ENCODE measurements at places on chromosomes 11 and 22.

DNA sequence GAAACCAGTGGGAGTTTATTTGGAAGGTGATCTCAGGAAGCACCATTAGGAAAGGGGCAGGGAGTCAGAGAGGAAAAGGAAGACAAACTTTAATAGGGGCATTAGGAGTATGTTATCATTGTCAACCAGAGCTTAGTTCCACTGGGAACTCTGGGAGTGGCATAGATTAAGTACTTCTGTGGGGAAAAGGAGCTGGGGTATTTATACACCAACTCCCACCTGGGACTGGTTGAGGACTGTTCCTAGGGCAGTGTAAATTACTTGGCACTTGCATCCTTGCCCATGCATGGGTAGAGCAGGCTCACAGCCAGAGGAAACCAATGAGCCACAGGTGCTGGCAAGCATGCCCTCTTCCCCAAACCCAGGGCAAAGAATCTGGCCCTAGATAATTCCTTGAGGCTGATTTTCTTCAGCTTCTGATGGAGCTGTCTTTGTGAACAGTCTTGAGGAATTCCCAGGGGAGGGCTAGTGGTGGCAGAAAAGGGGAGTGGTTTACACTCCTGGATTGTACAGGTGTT, 541.2 kb downstream of the MIAT start:
- DNase-seq = no peak

DNA sequence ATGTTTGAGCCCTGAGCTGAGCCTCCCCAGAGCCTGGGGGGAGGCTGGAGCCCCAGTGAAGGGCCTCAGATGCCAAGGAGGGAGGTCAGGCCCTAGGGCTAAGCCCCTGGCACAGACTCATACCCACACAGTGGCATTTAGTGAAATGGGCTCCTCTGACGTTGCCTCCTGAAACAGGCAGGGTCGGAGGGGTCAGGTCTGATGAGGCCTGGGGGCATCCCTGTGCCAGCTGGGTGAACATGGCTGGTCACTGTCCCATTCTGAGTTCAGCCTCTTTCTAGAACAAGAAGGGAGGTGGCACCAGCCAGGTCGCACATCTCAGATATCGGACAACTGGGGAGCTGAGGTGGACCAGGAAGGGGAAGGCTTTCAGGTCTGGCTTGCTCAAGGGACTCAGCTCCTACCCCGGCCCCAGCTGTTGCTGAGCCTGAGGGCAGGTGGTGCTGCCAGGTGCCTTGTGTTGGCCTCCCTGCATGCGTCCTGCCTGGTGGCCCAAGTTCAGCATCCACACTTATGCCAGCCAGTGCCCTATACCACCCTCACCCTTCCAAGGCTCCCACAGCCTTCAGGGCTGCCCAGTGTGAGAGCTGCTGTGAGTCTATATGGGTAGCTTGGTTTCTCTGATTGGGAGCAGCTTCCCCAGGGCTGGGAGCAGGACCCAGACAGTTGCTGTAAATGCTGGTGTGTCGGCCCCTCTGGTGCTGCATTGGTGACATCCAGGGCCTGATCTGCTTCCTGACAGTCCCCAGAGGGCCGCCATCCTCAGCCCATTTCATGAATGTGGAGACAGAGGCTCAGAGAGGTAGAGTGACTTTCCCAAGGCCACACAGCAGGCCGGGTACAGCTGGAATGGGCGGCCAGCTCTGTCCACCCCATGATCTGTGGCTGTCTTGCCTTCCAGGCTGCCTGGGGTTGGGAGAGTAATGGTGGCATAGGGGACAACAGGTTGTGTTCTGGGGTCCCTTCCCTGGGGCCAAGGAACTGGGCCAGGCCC, 32.8 kb upstream of the PPARA start:
- DNase-seq = no peak

DNA sequence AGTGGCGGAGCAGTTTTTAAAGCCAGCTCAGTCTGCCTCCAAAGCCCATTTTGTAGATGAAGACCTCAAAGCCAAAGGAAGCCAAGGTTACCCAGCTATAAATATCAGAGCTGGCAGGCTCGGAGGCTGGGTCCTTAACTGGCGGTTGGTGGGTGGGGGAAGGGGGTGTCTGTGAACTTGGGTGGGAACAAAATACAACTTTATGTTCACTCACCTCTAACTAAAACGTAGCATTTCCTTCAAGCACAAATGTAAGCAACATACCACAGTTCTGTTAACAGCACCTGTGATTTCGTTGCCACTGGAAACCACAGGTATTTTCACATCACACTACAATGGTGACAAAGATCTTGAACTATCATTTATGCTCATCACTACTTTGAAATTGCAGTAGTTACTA, 99.7 kb upstream of the SYT13 start:
- no peak for DNase-seq

- DNase-seq = no peak
Measured at GRCh38 chr11:45193695-45194094, 47.3 kb downstream of the PRDM11 start.

DNA sequence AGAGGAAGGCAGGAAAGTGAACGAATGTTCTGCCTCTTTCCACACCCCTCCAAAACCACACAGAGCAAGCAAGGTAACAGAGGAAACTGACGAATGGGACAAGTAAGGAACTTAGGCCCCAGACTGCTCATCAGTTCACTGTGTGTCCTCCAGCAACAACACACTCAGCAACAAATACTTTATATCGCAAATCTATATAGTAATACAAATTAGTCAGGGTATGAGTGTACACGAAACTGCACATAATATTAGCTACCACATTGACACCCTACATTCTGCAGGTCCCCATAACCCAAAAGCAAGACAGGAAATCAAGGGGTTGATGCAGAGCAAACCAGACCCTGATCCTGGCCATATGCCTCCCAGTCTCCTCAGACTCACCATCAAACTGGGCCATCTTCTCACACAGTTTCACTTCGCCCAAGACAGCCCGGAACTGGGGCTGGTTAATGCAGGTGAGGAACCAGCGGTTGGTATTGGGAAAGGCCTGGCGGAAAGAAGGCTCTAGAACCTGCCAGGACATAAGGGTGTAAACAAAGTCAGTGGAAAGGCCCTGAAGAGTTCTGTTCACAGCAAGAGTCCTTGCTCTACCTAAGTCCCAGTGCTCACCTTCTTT, 6.6 kb downstream of the EEF1G start:
- DNase-seq = no peak

DNA sequence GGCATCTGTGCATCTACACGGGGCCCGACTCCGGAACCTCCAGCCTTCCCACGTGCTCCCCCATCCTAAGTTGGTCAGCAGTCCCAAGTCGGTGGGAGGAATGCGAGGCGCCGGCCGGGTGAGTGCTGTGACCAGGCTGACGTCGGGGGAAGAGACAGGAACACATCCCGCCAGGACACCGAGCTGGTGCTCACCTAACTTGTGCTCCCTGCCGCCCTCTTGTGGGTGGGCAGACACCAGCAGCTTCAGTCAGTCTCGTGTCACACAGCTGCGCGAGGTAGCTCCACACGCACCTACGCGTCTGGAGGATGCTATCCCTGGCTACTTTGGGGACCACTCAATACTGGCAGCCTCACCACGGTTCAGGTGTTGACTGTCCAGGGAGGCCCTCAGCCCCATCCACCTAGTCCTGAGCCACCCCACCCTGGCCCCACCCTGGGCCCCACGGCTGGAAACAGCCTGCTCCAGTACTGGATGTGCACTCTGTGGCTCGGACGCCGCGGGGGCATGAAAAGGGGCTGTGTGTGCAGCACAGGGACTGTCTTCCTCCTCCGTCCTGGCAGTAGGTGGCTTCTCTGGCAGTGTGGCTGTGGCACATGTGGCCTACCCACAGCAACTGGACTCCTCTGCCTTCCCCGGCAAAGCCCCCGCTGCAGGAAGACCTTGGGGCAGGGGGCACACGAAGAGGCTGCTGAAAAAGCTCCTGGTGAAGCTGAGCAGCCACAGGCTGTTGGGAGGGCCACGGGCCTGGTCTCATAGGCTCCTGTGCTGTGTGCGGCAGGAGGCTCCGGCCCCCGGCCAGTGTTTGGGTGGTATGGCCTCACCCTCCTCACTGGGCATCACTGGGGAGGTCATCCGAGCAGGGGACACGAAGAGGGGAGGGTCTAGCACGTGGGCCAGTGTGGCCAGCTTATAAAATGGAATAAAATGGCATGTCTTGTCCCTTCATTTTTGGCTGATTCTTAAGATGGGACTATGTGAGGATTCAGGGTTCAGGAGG, 11.2 kb upstream of the BID start:
- peak; percentile 82 for DNase-seq

GRCh38 chr11:2525166-2525861, 80.5 kb downstream of the KCNQ1 start:
- no peak for DNase-seq

DNA sequence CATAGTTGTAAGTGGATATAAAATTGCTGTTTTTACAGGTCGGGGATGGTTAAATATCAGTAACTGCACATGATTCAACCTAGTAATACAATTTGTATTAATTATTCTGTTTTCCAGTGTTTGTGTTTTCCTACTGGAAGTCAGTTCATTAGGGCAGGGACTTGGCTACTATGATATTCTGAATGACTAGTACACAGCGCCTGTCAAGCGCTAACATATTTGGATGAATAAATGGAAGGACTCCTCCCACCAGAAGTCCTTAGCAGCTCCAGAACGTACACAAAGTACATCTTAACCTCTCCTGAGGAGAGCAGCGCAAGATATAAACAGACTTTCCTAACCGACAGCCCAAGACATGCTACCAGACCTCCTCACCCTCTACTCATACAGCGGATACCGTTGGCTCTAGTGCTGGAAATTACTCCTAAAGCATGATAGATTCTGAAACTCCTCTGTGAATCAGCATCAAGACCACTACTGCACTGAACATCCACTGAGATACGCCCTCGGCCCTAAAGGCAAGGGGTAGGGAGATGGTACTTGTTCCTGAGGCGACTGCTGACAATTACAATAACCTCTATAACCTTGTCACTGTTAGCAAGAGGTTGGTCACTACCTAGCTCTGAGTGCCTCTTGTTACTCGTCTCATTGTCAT, 79.1 kb downstream of the RDX start:
- no peak for DNase-seq

- no peak for DNase-seq
Measured at GRCh38 chr11:69644962-69645675, 4.2 kb downstream of the CCND1 start.

GRCh38 chr11:82261367-82261766, 472.3 kb downstream of the FAM181B start:
- DNase-seq = no peak

DNA sequence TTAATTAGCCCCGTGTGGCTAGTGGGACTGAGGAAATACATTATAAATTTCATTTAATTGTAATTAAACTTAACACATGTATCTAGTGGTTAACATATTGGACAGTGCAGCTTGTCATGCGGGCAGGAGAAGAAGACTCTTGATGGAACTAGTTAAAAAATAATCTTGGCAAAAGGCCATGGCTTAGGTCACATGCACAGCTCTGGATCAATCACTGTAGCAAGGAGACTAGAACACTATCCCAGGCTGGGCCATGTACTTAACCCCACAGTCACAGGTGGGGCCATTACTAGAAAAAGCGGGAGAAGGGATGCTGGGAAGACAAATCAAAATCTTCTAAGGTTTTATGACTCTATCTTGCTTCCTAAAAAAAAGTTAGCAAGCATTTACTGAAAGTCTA, 8.7 kb upstream of the HEPACAM start:
- DNase-seq = no peak

DNA sequence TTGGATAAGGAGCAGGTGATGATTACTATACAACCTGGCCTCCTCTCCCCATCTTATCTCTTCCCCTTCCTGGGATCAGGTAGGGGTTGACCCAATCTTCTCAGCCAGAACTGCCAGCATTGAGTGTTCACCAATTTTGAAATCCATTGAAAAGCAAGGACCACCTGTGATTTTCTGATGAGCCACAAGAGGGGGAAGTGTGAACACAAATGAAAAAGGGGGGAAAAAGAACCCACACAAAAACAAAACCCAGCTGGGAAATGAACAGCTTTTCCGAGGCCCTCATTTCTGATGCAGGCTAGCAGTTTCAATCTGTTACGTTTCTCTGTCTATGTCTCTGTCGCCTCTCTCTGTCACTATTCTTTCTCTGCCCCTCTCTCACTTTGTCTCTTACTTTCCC, 161.9 kb downstream of the INSC start:
- no peak for DNase-seq

DNA sequence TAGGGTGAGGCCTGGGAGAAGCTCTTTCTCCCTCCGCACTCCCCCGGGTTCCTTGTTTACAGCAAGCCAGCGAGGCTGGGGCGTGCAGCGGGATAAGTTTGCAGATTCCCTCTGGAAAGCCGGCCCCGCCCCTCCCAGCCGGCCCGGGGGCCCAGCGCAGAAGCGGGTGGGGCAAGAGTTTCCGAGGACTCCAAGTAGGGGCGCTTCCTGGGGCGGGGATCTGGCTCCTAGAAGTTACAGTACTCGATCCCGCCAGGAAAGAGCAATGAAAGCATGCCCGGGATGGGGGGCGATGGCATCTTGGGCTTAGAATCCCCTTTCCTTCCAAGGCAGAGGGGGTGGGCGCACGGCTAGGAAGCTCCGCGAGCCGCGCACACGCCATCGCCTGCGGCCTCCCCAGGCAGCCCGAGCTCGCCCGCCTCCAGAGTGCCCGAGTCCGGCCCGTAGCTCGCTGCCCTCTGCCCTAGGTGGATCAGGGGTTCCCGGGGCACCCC, 385 bp downstream of the TST start:
- no peak for DNase-seq

DNA sequence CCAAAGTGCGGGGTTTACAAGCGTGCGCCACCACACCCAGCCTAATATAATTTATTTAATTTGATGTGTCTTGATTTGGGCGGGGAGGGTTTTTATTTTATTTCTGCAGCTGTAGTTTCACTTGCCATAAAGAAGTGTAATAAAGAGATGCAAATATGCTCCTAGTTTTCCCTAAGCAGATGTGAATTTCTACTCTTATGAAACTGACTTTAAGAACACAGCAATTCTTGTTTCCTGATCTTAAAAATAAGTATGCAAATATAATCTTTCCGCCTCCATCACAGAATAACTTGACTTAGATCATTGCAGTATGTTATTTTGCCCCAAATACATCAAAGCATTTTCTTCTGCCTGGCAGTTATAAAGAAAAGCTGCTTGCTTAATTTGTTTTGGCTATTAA, 4.4 kb downstream of the SPCS2 start:
- no peak for DNase-seq

DNA sequence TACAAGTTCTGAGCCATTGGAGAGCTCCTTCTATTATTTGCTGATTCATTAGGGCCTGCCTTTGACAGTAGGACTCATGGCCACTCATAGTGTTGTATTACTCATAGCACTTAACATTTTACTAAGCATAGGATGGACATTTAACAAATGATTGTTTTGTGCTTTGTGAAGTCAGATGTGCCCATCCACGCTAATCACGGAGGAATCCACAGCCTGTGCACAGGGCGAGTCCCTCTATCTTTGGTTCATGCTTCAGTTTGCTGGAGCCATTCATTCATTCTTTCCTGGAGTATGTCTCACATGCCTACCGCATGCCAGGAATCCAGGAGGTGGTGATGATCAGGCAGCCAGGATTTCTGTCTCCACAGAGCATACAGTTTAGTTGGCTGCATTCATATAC, 254.1 kb downstream of the NTM start:
- DNase-seq = no peak

DNA sequence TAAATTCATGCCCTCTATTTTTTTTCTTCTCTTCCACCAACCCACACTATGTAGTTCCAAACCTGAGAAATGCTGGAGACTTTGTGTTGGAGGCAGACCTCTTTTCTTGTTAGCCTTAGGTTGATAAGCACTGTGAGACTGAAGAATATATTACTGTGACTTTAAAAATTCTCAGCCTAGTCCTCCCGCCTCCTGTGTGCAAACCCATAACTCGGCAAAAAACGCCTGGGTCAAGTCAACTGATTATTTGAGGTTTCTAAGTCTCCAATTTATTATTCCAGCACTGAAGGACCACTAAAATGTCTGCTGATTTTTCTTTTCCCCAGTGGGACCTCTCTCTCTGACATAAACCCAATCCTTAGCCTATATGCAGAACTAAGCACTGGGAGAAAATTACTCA, 1946.0 kb upstream of the RAG2 start:
- no peak for DNase-seq
